Fibroblast of skin of scalp (primary cell): ENCODE measurements at places on chromosomes 7 and 10.

GRCh38 chr10:32318476-32318896, 28.5 kb downstream of the EPC1 start:
- DNase-seq: no peak

DNA sequence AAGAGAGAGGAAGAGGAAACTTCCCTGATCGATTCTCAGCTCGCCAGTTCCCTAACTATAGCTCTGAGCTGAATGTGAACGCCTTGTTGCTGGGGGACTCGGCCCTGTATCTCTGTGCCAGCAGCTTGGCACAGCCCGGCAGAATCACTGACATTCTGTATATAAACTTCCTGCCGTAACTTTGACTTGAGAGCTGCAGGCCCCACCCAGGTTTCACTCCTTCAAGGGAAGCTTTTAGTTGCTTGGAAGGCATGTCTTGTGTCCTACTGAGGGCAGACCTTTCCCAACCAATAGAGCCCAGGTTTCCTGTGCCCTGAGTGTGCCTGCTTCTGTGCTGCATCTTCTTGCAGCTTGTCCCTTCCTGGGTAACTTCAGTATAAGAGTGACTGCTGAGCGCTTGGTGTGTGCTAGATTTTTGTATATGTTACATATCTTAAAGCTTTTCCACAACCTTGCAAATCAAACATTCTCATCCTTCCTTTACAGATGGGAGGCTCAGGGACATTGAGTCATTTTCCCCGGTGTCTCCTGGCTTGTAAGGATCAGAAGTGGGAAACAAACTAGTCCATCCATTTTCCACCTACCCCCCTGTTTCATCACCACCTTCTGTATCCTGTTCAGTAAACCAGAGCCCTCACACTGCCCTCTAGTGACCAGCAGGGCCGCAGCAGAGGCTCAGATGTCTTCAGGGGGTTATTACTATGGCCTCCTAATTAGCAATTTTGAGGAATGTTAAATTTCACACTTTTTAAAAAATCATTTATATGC, 225.2 kb upstream of the PRSS58 start:
- peak; percentile 63 for DNase-seq

- DNase-seq: no peak
Observed at GRCh38 chr7:107830420-107830819, 27.4 kb upstream of the SLC26A3 start.

DNA sequence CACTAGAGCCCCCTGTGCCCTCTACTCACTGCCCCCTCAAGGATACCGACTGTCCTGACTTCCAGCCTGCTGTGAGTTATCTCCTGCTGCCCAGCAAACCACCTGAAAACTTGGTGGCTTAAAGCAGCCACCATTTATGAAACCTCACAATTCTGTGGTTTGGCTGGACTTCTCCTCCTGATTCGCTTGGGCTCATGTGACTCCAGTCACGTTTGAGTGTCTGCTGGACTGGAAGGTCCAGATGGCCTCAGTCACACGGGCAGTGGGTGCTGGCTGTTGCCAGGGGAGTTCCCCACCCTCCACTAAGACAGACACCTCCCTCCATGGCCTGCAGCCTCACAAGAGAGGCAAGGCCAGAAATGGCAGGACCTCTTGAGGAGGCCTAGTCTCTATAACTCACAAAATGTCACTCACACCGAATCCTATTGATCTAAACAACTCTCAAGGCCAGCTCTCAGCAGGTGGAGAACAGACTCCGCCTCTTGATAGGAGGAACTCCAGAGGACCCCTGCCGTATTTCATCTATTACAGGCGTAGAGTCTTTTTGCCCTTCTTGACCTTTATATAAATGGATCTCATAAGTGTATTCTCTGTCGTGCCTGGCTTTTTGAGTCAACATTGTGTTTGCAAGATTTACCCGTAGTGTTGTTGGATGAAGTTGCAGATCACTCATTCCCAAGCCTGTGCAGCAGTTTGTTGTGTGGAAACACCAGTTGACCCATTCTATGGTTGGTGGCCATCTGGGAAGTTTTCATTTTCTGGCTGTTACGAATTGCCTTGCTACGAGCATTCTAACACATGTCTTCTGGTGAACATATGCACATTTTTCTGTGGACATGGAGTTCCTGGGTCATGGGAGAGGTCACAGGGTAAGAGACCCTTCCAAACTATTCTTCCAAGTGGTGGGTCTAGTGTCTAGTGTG, 48.3 kb downstream of the ZMIZ1 start:
- no peak for DNase-seq

DNA sequence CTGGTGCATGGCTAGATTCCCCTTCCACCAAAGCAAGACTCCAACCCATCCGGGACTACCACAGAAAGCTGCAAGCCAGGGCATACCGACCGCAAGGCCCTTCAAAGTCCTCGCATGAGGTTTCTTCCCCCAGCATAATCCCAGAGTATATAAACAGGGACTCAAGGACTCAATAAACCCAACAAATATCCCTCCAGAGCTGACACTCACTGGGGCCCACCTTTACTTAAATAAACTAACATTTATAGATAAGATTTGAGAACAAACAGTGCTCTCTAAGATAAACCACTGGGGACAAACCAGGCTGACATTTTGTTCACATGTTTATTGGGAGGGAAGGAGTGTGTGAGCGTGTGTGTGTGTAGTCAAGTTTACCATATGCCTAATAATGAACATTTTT, 138.2 kb downstream of the ADAM12 start:
- DNase-seq: no peak

DNA sequence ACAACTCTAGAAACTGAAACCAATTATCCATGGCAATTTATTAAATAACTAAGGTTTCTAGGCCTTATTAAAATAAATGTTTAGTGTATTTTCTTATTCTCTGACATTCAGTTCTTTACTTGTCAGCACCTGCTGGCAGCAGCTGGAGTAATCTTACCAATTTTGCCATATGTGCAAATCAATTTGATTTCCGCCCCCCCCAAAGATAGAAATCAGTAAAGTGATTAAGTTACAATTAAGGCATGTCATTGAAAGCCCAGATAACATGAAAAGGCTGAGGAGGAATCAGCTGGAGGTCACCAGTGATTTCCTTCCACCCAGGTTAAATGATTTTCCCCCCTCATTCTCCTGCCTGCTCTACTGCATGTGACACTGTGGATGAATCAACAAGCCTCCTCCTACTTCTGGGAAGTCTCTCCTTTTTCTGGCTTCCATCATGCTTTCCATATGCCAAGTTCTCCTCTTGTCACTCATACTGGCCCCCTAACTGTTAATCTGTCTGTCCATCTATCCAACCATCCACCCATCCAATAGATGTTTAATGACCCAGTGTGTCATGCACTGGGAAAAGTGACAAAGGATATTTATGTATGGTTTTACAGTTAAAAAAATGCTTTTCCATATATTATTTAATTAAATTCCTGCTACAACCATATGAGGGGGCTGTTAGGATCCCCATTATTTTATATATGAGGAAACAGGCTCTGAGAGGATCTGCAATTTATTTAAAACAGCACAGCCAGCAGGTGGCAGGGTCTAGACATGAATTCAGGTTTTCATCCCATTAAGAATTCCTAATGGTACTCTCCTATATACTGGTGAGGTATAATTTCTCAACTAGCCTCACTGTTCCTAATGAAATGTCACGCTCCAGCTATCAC, 116.5 kb downstream of the ATXN7L1 start:
- DNase-seq: peak; percentile 70

GRCh38 chr7:99099499-99100077, 44.3 kb downstream of the SMURF1 start:
- peak; percentile 87 for DNase-seq

- peak; percentile 22 for DNase-seq
Observed at GRCh38 chr7:93817526-93817925, 73.0 kb downstream of the TFPI2 start.

- DNase-seq: no peak
Observed at GRCh38 chr10:44906486-44906885, 4.7 kb upstream of the TMEM72 start.

- no peak for DNase-seq
Observed at GRCh38 chr10:63155388-63156020, 22.4 kb downstream of the NRBF2 start.

- no peak for DNase-seq
Observed at GRCh38 chr10:30995081-30995770, 36.4 kb downstream of the ZNF438 start.

- no peak for DNase-seq
Observed at GRCh38 chr10:34781711-34782110, 33.4 kb downstream of the PARD3 start.

DNA sequence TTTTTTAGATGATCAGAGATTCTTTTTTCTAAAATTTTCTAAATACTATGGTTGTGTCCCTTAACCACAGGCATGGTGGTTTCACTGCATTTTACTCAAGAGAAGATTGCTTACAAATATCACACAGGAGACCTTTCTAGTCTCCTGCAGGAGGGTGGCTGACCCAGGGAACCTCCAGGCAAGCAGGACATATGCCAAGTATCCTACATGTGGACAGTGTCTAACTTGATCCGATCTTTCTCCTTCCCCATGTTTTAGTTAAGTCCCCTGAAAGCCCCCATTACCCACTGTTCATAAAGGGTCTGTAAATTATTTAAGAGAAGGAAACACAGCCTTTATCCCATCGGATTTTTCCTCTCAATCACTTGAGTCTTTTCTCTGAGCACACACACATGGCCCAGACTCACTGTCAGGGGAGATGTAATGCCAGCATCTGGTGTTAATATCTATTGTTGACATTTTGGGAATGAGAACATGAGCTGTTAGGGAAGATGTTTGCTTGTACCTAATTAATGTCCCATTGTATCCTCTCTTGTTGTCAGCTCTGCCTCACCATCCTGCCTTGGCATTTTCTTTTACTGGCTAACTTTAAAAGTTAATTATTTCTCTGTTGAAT, 755.2 kb downstream of the AUTS2 start:
- DNase-seq: peak; percentile 51

DNA sequence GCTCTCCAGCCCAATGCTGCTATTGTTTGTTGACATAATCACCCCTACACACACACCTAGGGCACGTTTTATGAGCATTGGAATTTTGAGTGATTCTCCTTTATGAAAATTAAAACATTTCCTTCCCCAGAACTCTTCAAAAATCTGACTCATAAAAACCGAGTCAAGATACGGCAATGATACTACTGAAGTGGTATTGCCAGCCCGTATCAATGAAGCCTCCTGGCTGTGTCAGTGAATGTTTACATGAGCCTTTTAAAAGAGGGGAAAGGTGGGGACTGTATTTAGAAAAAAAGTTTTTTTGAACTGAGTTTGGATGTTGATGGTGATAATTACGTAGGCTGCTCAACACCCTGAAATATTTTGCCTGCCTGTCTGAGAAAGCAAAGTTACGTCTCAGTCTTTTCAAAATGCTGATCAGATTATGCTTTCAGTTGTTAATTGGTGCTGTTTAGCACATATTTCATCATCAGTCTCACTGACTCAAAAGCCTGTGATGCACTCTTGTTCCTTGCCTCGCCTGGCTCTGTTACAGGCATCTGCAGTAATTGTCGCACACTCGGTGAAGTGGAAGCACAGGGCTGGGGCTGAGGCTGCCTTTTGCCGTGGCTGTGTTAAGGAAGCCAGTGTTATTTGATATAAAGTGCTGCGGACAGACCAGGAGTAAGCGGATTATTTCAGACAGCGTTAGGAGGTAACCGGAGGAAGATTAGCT, 157.4 kb upstream of the TCF7L2 start:
- DNase-seq: peak; percentile 69

DNA sequence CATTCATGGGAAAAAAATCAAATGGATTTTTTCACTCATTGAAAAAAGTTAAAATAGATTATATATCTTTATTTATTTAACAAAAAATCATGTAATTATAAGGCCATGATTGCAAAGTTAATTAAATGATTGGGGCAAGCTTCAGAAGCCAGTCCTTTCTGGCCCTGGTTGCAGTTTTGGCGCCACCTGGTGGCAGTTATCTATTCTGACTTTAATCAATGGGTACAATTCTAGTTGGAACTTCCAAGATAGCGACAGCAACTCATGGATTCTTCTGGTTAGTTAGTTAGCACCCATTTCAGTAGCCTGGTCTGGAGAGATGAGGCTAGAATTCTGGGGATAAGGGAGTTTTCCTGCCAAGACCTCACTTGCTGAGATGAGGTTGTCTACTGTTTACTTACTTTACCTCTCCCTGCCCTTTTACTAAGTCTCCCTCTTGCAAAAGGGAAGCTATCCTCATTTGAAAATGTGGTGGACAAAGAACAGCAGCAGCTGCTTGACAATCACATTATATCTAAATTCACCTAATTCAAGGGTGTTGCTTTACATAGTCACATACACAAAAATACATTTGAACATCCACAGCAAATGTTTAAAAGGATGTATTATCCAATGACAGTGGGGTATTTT, 42.3 kb downstream of the NOC3L start:
- DNase-seq: peak; percentile 62

GRCh38 chr7:44466300-44467216, 23.9 kb downstream of the NUDCD3 start:
- DNase-seq: peak; percentile 56

- DNase-seq: no peak
Observed at GRCh38 chr7:24899905-24900304, 80.1 kb downstream of the OSBPL3 start.

DNA sequence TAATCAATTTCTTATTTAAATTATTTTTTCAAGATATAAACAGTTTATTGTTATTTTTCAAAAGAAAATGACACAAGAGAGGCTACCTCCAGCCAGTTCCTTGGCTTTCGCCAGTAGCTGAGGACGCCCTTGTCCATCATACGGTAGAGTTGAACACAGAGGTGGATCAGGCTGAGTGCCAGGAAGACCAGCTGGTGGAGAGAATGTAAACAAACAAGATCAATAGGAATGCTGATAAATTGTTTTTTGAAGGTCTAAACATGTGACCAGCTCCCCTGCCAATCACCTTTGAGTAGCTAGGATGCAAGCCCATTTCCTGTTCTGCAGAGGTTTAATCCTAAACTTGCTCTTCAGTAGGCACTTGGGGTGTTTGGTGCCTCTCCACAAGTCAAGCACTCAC, 138.9 kb downstream of the PKD1L1 start:
- no peak for DNase-seq

GRCh38 chr7:92850516-92850915, 14.1 kb upstream of the CDK6 start:
- DNase-seq: no peak

GRCh38 chr7:37191797-37192196, 256.9 kb downstream of the ELMO1 start:
- DNase-seq: no peak

DNA sequence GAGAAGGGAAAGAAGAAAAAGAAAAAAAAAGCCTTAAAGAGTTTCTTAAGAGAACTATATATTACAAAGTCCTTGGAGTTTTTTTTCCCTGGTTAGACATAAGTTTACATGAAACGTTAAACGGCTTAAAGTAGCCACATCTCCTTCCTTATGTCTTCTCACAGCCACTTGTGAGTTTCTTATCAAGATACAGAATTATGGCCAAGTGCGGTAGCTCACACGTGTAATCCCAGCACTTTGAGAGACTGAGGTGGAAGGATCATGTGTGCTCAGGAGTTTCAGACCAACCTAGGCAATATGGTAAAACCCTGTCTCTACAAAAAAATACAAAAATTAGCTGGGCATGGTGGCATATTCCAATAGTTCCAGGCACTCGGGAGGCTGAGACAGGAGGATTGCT, 54.3 kb downstream of the IKZF1 start:
- no peak for DNase-seq
